ENCODE measurements at places on chromosomes 12 and 14.

DNA sequence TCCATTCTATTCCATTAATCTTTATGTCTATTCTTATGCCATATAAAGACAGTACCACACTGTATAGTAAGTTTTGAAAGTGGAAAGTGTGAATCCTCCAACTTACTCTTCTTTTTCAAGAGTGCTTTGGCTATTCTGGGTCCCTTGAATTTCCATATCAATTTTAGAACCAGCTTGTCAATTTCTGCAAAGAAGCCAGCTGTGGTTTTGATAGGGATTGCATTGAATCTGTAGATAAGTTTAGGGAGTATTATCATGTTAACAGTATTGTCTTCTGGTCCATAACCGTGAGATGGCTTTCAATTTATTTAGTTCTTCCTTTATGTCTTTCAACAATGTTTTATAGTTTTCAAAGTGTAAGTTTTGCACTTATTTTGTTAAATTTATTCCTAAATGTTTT, 34.2 kb upstream of the GCH1 start:
- no peak for DNase-seq

DNA sequence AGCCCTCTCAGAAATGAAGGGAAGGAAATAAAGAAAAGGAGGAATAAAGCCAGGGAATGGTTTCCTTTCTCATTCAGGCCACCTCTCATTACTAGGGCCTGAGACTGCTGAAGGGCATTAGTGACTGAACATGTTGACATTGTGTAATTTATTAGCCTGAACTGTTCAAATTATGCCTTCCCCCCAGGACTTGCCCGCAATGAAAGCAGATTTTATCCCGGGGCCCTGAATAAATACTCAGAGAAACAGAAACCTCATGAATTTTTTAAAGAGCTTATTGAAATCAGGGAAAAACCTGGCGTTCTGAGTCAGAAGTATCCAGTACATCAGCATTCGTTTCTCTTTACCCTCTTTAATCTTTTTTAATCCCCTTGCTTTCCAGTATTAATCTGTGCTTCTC, 35.9 kb upstream of the WSCD2 start:
- DNase-seq: no peak

DNA sequence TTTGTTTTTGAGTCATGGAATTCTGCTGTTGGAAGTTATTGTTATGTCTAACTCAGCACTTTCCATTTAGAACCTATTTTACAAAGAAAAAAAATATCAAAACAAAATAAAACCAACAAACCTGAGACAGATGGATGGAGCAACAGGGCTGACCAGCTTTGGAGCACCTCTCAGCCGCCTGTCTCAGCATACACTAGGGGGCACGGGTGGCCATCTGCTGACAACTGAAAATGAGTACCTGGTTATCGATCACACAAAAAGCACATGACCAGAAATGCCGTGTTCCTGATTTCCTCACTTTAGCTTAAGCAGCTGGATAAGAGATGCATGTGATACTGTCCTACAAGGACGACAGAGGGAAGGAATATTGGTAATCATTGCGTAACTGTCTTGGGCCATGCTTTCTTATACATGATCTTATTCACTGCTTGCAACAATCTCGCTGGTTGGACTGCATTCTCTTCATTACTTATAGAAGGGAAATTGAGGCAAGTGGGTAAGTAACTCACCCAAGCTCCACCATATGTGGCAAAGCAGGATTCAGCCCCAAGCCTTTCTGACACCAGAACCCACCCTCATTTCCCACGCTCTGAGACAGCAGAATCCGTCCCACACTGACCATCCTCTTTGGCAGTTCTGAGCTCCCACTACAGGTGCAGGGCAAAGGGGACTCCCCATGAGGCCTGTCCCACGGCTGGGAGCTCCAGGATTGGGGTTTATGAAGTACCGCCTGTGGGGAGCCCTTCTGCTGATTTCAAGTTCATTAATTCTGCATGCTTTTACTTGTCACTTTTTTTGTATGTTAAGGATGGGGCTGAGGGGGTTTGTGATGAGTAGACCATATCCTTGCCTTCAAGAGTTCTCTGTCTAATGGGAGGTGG, 43.5 kb downstream of the C14orf132 start:
- DNase-seq: no peak

DNA sequence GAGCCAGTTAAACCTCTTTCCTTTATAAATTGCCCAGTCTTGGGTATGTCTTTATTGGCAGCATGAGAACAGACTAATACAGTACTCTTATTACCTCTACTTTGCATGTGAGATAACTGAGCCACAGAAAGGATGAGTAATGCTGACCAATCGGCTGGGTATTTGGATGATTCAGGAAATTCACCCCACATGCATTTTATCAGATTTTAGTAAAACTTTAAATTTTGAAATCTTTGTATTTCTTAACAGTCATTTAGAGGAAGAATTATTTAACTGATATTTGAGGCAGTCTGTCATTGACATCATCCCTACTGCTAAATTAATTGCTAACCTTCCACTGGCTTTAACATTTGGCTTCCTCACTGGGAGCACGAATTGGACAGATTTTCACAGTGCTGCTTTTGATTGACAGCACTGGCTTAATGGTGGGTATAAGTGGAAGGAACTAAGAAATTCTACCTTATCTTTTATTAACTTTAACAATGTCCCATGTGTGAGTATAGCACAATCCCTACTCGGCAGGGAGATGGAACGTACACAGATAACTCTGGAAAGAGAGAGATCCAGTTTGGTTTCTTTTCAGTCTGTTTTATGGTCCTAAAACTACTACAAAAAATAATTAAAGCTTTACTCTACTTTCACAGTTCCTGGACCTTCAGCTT, 261.0 kb downstream of the DACT1 start:
- peak; percentile 97 for DNase-seq

DNA sequence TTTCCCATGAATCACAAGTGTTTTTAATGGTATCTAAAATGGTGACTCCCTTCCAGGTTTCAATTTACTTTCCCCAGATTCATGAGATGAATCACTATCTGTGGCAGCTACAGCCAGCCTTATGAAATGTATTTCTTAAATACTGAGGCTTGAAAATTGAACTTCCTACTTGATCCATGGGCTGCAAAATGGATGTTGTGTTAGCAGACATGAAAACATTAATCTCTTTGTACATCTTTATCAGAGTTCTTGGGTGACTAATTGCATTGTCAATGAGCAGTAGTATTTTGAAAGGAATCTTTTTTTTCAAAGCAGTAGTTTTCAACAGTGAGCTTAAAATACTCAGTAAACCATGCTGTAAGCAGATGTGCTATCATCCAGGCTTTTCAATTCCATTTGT, 250.8 kb downstream of the SLC6A15 start:
- peak; percentile 71 for DNase-seq
